ENCODE measurements at places on chromosomes 5 and 9. TPM values are rescaled to one million over a fixed set of nuclear protein-coding genes. Genes with fewer than 3 reads are reported as not detected.

SLC28A3 gene
- 0.44 TPM for total RNA-seq

PTGR1 gene
- 2.0 TPM for total RNA-seq

GRCh38 chr5:56852228-56853000 is 37.1 kb downstream of the MAP3K1 start:
- H3K4me3 ChIP-seq, result peak overlapping the region; percentile 65
- peak overlapping the region; percentile 58 for H3K27ac ChIP-seq
- DNase-seq, result no peak
- H3K4me1 ChIP-seq, result peaks cover 64% of the 10 kb centered on the region
- H3K36me3 ChIP-seq, result peaks cover 16% of the 10 kb centered on the region
- H3K27me3 ChIP-seq, result no peaks in the 10 kb centered on the region

- DNase-seq, result no peak
- no peaks in the 10 kb centered on the region for H3K27me3 ChIP-seq
Observed at GRCh38 chr9:16217943-16218701, 652.3 kb downstream of the BNC2 start.

GRCh38 chr5:4206127-4206526 is 610.5 kb downstream of the IRX1 start:
- no peak for DNase-seq
- H3K36me3 ChIP-seq, result no peaks in the 10 kb centered on the region
- H3K4me3 ChIP-seq, result no peak overlapping the region
- no peaks in the 10 kb centered on the region for H3K4me1 ChIP-seq
- no peak overlapping the region for H3K27ac ChIP-seq
- no peaks in the 10 kb centered on the region for H3K27me3 ChIP-seq

DNA sequence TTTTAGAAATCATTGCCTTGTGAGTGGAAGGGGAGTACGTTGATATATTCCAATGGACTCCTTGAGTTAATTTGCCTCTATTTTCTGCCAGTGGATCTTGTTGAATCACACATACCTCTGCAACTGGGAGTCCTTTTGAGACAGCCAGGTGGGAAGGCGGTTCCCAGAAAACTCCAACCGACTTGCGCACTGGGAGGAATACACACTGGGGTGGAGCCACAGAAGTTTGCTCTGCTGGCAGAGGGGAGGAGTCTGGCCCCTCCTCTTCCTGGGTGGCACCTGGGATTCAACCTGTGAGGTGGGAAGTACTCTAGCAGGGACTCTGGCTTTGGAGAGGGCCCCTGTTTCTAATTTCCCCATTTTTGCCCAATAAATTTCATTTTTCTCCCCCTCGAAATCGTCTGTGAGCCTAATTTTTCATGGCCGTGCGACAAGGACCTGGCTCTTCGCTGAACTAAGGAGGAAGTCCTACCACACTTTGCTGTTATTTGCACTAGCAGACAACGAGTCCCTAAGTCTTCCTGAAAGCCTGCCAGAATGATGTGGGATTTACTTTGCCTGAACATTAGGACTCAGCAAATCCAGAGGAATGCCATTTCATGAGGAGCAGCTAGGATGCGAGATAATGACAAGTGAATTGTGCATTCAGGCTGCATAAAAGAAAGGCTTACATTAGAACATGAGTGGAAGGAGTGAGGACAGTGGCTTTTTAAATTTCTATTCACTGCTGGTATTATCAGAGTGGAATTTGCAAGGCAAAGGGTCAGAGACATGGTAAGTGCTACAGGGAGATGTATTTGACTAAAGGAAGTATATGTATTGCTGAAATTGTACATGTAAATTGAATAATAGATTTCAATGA is 67.2 kb downstream of the PRLR start:
- H3K27me3 ChIP-seq, result peaks cover 3% of the 10 kb centered on the region
- no peaks in the 10 kb centered on the region for H3K36me3 ChIP-seq
- H3K4me3 ChIP-seq, result no peak overlapping the region
- H3K4me1 ChIP-seq, result no peaks in the 10 kb centered on the region

DNA sequence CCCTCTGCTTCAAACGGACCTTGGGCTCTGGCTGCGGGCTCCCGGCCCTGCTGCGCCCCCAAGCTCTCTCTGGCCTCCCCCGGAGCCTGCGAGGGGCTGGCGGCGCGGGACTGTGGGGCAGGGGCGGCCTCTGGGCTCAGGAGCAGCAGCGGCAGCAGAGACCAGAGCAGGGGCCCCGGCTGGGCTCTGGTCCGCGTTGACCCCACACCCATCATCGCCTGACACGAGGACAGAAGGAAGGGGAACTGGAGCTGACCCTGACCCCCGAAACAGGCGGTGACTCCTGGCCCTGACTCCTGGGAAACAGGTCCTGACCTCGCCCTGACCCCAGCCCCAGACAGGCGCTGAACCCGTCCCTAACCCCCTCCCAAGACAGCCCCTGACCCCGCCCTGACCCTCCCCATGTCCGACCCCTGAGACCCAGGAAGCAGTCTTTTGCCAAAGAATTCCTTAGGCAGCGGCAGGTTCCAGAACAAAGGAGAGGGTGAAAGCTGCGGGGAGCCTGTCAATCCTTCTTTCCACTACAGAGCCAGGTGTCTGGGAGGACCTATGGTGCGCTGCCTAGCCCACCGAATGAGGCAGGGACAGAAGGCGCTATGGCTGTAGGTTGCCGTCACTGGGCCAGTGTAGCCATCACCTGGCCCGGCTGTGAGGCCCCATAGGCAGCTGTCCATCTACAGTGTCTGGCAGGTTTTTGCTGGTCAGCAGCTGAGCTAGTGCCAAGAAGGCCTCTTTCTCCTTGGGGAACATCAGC is 74.7 kb upstream of the SPTLC1 start:
- H3K27ac ChIP-seq, result no peak overlapping the region
- no peaks in the 10 kb centered on the region for H3K36me3 ChIP-seq
- no peaks in the 10 kb centered on the region for H3K4me1 ChIP-seq

- no peaks in the 10 kb centered on the region for H3K27me3 ChIP-seq
- H3K4me1 ChIP-seq, result peaks cover 2% of the 10 kb centered on the region
- H3K27ac ChIP-seq, result no peak overlapping the region
- H3K4me3 ChIP-seq, result no peak overlapping the region
Observed at GRCh38 chr9:128580731-128581130, 28.3 kb downstream of the SPTAN1 start.

GRCh38 chr9:92763721-92764380 is 782 bp downstream of the BICD2 start:
- H3K36me3 ChIP-seq, result no peaks in the 10 kb centered on the region
- H3K27me3 ChIP-seq, result peaks cover 3% of the 10 kb centered on the region
- DNase-seq, result peak; percentile 81
- H3K27ac ChIP-seq, result peak overlapping the region; percentile 83
- H3K4me3 ChIP-seq, result peak overlapping the region; percentile 94
